ENCODE measurements at places on chromosomes 6 and 20. TPM values are rescaled to one million over a fixed set of nuclear protein-coding genes. Genes with fewer than 3 reads are reported as not detected.

The AGPAT4 gene
- total RNA-seq = 9.2 TPM

- no peak for DNase-seq
Observed at GRCh38 chr6:17178754-17179529, 77.1 kb downstream of the STMND1 start.

- DNase-seq = no peak
Observed at GRCh38 chr6:17454316-17455005, 61.1 kb downstream of the CAP2 start.

DNA sequence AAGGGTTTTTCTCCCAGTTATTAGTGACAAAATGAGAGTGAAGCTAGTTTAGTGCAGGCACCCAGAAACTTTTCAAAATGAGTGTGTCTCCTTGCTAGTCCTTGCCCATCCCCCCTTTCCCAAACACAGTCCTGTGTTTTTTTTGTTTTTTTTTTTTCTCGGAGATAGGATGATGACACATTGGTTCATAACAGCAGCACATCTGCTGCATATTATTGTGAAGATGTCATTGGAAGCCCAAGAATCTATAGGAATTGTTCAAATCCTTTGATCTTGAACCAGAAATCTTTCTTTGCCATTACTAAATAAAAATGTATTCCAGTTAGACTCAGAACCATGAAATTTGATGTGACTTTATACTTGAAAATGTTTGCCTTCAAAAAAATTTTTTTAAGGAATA is 162.4 kb downstream of the FRK start:
- no peak for DNase-seq

DNA sequence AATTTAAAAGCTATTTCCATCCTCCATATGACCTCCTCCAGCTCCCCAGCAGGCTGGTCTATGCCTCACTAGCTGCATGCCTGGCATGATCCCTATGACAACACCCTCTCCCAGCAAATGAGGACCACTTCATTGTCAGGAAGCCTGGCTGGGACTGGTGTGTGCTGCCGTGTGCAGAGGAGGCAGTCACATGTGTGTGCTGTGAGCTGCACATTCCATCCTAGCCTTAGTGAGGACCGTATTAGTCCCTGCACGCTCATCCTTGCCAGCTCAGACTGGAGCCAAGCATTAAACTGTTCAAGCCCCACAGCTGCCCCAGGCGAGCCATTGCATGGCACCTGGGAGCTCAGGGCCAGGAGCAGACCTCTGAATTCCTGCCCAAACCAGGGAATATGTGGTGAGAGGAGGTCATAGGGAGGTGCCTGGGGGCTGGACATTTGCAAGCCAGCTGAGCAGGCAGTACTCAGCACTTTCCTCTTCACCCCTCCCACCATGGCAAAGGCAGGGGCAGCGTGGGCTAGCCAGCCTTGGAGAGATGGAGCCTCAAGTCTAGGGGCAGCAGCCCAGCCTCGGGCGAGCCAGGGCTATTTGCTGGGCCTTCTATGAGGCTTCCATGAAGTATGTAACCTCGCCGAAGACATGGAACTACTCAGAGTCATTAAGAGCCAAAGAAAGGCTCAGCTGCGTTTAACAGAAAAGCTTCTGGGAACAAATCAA is 8.7 kb upstream of the CCN5 start:
- DNase-seq = no peak

- DNase-seq = no peak
Observed at GRCh38 chr20:25270829-25271251, 23.0 kb downstream of the PYGB start.

DNA sequence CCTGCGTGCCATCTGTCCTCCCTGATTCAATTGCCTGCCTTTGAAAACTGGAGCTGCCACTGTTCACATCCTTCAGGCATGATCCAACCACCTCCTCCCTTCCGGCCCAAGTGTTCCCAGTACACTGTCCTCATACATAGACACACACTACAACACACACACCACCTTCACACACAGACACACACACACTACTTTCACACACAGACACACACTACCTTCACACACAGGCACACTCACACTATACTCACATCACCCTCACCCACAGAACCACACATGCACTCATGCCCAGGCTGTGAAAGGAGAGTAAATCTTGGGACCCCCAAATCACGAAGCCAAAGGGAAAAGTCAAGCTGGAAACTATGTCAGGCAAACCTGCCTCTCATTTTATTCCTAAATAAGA is 109.4 kb upstream of the MYLIP start:
- DNase-seq = no peak

The SPTLC3 gene
- total RNA-seq = 34.7 TPM

DNA sequence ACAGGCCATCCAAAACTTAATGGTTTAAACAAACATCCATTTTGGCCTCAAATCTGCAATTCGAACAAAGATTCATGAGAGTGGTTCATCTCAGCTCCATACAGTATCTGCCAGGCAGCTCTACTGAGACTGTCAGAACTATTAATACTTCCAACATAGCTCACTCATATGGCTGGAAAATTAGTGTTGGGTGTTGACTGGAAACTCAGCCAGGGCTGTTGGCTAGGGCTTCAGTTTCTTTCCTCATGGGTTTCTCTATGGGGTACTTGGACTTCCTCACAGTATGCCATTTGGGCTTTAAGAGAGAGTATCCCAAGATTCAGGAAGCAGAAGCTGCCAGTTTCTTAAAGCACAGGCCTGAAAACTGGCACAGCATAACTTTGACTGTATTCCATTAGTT is 240.3 kb downstream of the TPBG start:
- no peak for DNase-seq

The OLIG3 gene
- total RNA-seq = not detected

The PEDS1 gene
- total RNA-seq = 84.1 TPM

DNA sequence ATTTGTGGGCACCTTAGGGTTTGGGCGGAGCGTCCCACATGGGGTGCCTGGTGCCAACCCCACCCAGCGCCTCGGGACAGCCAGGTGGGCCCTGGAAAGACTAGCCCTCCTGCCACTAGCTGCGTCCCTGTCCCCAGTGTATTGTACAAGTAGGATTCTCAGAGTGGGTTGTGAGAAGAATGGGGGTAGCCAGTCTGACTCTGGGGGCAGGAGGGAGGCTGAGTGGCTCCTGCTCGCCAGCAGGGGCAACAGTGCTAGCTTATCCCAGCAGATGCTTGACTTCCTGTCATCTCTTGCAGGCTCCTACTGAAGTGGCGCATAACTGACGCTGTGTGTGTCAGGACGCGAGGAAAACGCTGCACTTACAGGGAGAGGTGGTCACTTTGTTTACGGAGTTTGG is 9.3 kb downstream of the PSMA7 start:
- no peak for DNase-seq

DNA sequence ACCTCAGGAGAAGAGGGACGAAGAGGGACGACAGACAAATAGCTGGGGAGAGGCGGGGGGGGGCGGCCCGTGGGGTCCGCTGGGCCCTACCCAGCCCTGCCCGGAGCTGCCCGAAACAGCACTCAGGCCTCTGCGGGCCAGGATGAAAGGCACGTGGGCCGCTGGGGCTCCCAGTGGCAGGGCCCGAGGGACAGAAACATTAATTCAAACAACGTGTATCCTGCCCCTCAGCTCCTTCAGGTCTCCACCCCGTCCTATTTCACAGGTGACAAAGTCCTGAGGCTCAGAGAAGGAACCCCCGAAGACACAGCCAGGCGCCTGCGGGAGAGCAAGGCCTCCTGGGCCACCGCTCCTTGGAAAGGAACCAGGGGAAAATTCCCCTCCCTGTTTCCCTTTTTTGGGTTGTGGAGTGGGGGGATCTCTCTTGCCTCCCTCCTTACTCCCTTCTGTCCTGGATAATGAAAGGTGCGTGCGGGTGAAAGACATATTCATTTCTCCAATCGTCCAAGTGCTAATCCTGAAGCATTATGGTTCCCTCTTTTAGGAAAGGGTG is 93.3 kb downstream of the RNASET2 start:
- DNase-seq = no peak

The GNMT gene
- total RNA-seq = not detected

- no peak for DNase-seq
Observed at GRCh38 chr6:104421650-104422049, 438.1 kb downstream of the HACE1 start.

The OVOL2 gene
- total RNA-seq = 8.8 TPM

All from Caco-2 (cell line).